ENCODE measurements at places on chromosomes 12 and 14.

GRCh38 chr12:111822886-111823285 is 19.1 kb upstream of the MAPKAPK5 start:
- DNase-seq = no peak

GRCh38 chr12:4819654-4820053 is 90.1 kb upstream of the KCNA1 start:
- no peak for DNase-seq

DNA sequence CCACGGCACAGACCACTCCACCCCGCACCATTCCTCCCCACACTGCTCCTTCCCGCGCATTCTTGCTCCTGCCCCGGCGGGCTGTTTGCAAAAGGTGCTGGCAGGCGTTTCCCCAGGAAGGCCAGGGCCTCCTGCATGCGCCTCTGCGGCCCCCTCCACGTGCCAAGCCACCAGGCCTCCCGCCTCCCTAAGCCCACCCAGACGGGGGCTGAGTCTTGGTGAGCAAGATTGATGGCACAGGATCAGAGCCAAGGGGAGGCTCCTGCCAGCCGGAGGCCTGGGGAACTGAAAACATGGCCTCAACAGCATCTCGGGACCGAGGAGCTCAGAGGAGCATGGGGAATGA is 328.3 kb upstream of the DIO3 start:
- peak; percentile 69 for DNase-seq

DNA sequence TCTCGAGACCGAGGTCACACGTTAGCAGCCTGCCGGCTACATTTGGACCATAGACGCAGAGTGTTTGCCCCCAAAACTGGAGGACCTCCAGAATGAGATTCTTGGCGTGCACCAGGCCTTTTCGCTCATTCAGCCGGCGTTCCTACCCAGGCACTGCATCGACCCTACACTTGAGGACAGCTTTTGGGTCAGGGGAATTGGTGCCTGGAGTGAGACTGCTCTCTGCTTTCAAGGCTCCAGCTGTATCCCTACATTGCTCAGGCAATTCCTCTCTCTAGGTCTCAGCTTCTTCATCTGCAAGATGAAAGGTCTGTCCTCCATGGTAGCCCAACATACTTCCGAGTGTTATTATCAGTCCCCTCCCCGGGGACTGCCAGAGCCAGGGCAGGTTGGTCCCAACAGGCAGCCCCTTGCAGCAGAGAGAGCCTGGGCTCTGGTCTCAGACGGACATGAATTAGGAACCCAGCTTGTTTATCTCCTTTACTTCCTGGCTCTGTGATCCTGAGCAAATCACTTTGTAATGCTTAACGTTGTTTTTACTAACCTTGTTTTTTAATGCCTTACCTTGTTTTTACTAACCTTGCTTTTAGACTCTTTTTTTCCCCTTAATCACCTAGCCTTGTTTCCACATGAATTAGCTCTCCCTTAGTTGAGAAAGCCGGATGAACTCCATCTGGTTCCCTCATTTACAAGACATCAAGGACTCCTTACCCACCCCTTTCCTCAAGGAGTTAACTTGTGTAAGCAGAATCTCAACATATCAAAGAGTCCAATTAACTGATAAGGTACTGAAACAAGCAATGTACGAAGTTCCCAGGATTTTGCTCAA is 892 bp downstream of the TCHP start:
- DNase-seq = no peak

GRCh38 chr14:64174922-64175782 is 119.0 kb downstream of the ESR2 start:
- no peak for DNase-seq

GRCh38 chr12:115683240-115683780 is 594.2 kb downstream of the MED13L start:
- no peak for DNase-seq

- DNase-seq = no peak
These were observed 24.0 kb downstream of the KLRK1 start for GRCh38 chr12:10365696-10366405.

GRCh38 chr14:101185946-101186345 is 282.4 kb upstream of the RTL1 start:
- DNase-seq = no peak

- no peak for DNase-seq
These were observed 45.9 kb downstream of the PPP1R13B start for GRCh38 chr14:103801459-103801858.

DNA sequence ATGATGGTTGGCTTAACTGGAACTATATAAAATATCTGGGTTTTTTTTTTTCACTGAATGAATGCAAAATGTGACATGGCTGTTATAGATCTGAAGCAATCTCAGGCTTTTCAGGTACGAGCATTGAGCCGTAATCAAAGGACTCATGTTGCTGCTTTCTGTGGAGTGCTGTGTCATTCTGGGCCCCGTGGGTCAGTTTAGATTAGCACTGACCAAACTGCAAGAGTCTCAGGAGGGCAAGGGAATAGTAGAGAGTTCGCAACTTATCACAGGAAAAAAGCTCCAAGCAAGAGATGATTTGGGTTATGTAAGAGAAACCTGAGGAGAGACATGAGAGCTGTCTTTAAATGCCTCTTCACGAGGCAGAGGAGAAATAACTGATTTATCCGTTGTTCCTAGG is 59.1 kb downstream of the UBR7 start:
- DNase-seq = no peak

- DNase-seq = no peak
These were observed 33.2 kb downstream of the LRIG3 start for GRCh38 chr12:58887068-58887467.

DNA sequence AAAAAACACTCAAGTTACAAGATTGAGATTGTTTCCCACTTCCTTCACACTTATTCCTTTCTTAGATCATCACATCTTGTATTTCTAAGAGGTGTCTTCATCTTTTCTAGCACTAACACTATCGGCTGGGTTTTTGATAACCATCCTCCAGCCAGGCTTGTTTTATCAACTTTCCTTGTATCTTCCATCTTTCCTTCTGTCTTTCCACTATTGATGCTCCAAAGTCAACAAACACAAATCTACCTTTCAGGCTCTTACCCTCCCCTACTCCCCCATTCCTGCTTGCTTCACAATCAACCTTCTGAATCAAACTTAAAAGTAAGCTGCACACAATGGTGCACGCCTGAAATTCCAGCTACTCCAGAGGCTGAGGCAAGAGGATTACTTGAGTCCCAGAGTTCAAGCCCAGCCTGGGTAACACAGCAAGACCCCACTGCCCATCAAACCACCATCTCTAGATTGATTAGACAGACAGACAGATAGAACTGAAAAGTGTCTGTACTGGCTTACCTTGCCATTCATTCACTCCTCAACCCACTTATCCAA is 12.9 kb downstream of the MED13L start:
- DNase-seq = no peak

GRCh38 chr12:22692964-22693555 is 68.1 kb downstream of the ETNK1 start:
- no peak for DNase-seq

DNA sequence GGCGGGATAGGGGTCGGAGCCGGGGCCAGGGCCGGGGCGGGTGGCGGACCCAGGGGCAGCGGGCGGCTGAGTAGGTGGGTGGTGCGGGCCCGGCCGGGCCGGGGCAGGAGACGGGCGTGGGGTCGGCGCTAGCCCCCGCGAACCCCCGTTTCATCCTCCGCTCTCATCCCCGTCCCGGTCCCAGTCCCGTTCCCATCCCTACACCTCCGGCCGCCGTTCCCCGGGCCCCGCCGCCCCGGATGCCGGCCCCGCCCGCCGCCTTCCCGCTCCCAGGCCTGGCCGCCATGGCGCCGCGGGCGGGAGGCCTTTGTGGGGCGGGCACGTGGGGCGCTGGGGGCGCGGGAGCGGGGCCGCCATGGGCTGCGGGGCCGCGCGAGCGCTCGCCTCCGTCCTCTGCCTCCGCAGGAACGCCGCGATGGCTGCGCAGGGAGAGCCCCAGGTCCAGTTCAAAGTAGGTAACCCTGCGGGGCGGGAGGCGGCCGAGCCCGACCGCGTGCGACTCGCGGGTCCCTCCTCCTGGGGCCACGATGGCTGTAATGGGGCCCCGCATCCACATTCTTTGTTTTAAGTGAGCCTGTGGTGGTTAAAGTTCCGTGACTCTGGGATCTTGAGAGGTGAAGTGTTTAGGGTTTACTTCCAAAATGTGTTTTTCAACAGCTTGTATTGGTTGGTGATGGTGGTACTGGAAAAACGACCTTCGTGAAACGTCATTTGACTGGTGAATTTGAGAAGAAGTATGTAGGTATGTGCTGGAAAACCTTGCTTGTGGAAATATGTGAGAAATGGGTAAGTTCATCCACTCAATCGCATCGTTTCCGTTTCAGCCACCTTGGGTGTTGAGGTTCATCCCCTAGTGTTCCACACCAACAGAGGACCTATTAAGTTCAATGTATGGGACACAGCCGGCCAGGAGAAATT is 572 bp downstream of the RAN start:
- no peak for DNase-seq

GRCh38 chr14:105471823-105472485 is 2.7 kb upstream of the CRIP2 start:
- DNase-seq = no peak

- no peak for DNase-seq
These were observed 8.8 kb downstream of the SPTSSA start for GRCh38 chr14:34453226-34453625.

DNA sequence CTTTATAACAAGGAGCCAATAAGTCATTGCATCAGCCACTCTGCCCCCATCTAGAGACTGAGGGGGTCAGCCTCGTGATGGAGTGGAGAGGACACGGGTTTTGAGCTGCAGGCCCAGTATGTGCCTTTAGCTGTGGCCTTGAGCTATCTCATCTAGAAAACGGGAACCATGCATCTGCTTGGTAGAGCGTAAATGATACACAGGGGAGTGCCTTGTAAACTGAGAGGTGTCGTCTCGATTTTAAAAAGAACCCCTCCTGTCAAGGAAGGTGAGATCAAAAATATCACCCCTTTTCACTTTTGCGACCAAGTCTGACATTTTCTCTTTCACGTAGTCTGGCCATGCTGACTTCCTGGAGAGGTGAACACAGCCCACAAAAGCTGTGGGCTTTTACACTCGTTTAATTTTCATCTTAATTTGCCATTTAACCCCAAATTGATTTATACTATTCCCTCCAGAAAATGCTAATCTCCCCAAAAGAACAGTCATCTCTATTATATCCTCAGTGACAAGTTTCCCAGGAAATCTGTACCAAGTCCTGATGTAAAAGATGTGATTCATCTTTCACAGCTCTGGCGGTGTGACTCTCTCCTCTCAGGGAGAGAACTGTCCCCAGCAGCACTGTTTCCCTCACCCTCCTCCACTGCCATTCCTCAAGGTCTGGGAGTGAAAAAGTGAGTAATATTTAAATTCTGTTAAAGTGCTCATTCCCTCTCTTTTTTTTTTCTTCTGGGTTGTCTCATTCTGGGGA is 30.6 kb downstream of the VCPKMT start:
- DNase-seq = no peak

GRCh38 chr12:66297923-66298322 is 4.4 kb upstream of the HELB start:
- no peak for DNase-seq

- DNase-seq = no peak
These were observed 50.5 kb downstream of the STX2 start for GRCh38 chr12:130788515-130788914.

DNA sequence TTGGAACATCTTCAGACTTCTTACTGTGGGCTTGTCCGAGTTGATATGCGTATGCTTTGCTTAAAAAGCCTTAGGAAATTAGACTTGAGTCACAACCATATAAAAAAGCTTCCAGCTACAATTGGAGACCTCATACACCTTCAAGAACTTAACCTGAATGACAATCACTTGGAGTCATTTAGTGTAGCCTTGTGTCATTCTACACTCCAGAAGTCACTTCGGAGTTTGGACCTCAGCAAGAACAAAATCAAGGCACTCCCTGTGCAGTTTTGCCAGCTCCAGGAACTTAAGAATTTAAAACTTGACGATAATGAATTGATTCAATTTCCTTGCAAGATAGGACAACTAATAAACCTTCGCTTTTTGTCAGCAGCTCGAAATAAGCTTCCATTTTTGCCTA is 8.8 kb downstream of the LRR1 start:
- no peak for DNase-seq

GRCh38 chr14:101340556-101340955 is 220.7 kb upstream of the DIO3 start:
- no peak for DNase-seq

- no peak for DNase-seq
These were observed 158.4 kb downstream of the IPO8 start for GRCh38 chr12:30537228-30537627.

- DNase-seq = no peak
These were observed 125.2 kb downstream of the SLC25A21 start for GRCh38 chr14:37047226-37047625.

DNA sequence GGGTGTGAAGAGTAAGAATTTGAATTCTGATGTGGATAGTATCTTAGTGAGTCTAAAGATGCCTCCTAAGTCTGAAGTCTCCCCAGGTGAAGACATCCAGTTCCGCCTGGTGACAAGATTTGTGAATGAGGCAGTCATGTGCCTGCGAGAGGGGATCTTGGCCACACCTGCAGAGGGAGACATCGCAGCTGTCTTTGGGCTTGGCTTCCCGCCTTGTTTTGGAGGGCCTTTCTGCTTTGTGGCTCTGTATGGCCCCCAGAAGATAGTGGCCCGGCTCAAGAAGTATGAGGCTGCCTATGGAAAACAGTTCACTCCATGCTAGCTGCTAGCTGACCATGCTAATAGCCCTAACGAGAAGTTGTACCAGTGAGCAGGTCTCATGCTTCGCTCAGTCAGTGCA is 24.6 kb upstream of the AICDA start:
- DNase-seq = no peak

DNA sequence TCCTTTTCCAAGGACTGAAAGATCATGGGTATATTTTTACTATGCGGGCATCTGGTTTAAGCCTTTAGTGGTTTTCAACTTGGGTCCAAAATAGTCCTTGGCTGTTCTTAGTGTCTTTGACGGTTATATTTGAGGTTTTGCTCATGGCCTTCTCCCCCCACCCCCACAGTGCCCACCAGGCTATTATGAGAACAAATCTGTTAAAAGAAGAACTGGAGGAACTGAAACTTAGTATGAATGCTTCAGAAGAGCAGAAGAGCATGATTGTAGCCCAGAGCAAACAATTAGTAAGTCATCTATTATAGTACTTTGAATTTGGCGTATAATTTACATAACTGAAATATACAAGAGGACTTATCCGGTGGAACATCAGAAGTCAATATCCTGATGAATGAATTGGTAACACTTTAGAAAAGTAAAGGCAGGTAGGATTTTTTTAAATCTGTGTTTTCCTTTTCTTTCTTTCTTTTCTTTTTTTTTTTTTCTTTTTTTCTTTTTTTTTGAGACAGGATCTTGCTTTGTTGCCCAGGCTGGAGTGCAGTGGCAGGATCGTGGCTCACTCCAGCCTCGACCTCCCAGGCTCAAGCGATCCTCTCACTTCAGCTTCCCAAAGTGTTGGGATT is 71.8 kb upstream of the BCAT1 start:
- DNase-seq = no peak

- DNase-seq = no peak
These were observed 3.0 kb downstream of the SELPLG start for GRCh38 chr12:108630481-108631207.

Data from left hindlimb (tissue), 1 donor.